ENCODE measurements at places on chromosomes 3 and 15.

GRCh38 chr15:61639491-61639890 lies 410.4 kb upstream of the RORA start:
- DNase-seq = no peak

- no peak for DNase-seq
These were observed 90.1 kb upstream of the RGMA start for GRCh38 chr15:93179072-93179471.

GRCh38 chr3:196398782-196399181 lies 33.4 kb downstream of the UBXN7 start:
- DNase-seq = no peak

- DNase-seq = no peak
These were observed 47.8 kb downstream of the ACAA1 start for GRCh38 chr3:38089163-38089562.

- no peak for DNase-seq
These were observed 18.7 kb upstream of the MASP1 start for GRCh38 chr3:187310226-187310625.

DNA sequence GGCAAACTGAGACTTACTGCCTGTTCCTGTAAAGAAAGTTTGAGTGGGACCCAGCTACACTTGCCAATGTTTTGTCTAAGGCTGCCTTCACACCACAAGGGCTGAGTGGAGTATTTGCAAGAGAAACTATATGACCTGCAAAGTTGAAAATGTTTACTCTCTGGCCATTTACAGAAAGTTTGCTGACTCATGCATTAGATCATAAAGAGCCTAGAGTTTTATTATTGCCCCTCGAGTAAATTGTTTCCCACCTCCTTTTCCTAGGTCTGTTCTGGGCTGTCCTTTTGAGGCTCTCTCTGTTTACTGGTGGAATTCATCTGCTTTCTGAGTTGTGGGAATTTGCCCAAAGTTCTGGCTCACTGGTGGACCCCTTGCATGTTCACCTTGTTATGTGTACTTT lies 6.7 kb upstream of the PROK2 start:
- no peak for DNase-seq

- DNase-seq = no peak
These were observed 372.5 kb upstream of the CFAP20DC start for GRCh38 chr3:59422312-59422711.

DNA sequence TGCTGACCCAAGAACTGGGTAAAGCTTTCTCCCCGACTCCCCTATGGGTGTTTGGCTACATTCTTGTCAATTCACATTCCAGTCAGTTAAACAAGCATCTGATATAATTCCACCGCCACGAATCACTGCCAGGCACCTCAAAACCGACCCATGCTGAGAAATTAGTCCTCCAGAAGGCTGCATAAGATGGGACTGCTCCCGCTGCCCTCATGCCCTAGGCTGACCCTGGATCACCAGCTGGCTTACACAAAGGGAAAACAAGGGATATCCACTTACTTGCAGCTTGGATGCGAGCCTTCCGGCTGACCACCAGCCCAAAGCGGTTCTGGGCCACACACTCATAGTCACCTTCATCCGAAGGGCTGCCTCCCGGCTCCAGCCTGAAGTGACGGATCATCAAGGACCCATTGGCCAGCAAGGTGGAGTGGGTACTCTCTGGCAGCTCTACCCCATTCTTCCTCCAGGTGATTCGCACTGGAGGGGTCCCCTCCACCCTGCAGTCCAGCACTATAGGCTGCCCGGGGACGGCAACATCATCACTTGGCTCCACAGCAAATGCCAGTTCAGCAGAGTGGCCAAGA lies 2.9 kb downstream of the IGDCC3 start:
- DNase-seq = no peak

DNA sequence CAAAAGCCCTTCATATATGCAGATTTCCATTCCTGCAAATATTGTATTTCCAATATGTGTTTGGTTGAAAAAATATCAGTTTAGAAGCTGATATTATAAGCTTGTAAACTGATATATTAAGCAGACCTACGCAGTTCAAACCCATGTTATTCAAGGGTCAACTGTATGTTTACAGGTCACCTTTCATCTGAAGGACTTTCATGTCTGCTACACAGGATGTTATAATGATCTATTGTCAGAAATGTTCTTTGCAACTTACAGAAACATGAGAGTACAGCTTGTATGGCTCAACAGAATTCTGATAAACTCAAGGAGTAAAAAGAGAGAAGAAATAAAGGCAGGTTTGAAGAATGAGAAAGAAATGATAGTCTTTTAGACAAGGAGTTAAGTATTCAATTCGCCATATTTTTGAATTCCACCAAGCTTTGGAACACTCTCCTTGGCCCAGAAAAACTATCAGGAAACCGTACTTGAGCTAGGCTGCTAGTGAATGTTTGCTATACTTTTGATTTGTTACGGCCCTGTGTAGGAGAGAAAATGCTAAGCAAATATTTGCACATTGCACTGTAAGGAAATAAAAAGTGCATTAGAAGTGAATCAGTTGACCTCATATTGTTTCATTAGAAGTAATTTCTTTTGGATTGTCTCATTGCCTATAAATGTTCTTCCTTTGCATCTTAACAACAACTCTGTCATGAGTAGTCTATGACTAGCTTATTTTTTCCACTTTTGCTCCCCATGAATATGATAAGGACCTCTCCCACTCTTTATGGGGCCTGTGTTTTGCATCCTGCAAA lies 81.2 kb downstream of the NEK11 start:
- DNase-seq = no peak

- no peak for DNase-seq
These were observed 48.3 kb downstream of the SERP1 start for GRCh38 chr3:150497956-150498355.

- no peak for DNase-seq
These were observed 15.8 kb upstream of the SOX2 start for GRCh38 chr3:181695661-181696491.

DNA sequence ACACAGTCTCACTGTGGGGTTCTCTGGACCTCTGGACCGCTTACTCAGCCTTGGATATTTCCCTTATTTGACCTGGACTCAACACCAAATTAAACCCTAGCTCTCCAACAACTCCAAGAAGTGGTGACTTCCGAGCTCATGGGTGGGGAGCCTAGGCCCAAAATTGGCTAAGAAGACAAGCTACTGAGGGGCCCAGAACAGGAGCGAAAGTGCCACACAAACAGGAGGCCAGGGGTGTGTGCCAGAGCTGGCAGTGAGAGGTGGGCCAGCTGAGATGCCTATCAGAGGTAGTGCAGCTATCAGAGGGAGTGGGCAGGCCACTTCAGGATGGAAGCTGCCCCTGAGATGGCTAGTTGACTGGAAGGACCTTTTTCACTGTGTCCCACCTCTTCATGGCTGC lies 151.1 kb upstream of the PRR20G start:
- no peak for DNase-seq

- no peak for DNase-seq
These were observed 164.0 kb downstream of the ROBO2 start for GRCh38 chr3:77203851-77204250.

GRCh38 chr3:183255348-183255730 lies 2.3 kb downstream of the B3GNT5 start:
- no peak for DNase-seq

DNA sequence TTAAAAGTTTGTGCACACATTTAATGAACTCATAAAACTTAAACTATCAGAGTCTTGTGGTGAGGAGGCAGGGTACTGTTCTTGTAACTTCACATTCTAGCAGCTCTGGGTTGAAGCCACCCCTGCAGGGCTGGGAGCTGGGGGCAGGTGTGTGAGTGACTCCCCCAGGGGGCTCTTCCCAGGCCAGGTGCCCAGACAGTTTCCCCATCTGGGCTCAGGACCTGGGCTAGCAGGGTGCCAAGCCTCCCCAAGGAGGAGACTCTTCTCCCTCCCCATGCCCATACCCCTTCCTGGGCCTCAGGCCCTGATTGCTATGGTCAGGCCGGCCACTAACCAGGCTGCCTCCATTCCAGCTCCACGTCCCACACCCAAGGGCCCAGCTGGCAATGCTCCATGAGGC lies 22.0 kb upstream of the CHCHD6 start:
- DNase-seq = no peak

- DNase-seq = no peak
These were observed 12.6 kb downstream of the LIMD1 start for GRCh38 chr3:45606991-45607712.

DNA sequence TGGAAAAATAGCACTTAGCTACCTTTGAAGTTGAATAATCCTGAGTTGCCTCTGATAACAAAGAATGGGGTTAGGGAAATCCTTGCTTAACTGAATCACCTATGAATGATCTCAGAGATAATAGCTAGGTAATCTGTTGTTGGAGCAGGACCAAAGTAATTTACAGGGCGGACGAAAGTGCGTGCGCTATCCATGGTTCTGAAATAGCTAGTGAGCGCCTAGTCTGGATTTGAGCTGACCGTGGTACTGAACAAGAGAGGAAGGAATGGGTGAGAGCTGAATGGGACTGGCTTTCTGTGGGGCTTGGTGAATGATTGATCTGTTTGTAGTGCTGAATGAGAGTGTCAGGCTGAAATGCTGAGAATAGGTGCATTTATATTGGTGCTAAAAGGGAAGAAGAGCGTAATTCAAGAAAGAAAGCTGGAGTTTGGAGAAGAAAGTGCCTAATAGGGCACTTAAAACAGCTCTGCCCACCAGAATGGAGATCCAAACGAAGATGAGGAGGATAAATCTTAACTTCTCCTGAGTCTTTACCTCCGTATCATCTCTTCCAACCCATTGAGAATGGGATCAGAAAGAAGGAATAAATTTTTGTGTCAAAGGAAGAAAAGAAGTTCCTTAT lies 10.1 kb downstream of the SCN10A start:
- peak; percentile 10 for DNase-seq

DNA sequence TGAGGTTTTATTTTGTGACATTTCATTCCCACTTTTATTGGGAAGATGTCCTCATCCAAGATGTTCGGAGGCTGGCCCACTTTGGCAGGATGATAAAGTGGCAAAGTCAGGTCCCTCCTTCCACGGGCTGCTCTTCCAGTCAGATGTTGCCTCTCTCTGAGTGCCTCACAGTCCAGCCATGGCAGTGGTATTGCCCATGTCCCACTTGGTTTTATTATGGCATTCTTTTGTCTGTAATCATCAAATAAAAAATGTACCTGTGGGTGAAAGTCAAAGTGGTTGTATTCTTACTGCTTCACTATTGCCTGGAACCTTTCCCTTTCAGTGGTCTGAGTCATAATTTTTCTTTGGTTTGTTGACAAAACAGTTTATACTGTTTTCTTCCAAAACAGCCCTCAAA lies 20.2 kb downstream of the ARNT2 start:
- no peak for DNase-seq

DNA sequence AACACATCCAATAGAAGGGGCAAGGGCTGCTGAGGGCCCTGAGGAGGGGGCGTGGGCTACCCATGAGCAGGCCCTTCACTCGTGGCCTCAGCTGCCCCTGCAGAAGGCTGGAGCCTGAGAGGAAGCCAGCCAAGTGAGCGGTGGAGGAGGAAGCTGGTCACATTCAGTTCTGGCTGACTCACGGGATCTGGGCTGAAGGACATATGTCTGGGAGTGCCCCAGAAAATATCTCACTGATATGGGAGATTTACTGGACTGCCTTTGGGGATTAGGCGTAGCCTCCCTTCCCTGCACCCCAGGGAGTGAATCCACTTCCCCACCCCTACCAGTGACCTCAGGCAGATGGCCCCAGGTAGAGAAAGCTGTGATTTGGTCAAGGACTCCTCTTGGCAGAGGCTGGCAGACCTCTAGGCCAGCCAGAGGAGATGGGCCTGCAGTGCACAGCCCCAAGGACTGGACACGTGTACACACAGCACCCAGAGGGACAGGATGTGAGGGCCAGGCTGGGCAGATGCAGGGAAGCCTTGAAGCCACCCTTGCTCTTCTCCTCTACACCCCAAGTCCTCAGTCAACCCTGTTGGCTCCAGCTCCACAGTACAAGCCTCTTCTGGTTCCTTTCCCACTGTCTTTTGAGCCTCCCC lies 14.2 kb upstream of the ANKDD1A start:
- no peak for DNase-seq

DNA sequence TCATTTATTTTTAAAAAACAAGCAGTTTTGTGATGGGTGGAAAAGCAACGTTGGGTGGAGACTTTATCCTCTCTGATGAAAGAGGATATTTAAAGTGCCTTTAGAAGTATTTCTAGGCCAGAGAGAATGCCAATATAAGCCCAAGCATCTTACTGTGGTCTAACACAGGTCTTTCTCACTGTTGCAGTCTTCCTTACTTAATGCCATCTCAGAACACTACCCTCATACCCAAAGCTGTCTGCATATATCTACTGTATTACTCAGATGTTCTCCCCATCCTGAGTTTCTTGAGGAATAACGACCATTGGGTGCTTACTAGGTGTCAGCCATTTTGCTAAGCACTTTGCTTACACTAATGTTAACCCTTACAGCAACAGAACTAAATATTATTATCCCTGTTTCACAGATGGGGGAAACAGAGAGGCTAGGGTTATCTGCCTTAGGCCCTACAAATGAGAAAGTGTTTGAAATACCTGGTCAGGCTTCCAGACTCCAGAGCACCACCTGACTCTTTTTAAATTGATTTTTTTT lies 29.8 kb upstream of the EBLN2 start:
- no peak for DNase-seq

- no peak for DNase-seq
These were observed 590 bp upstream of the ITGA11 start for GRCh38 chr15:68432441-68433064.

- DNase-seq = no peak
These were observed 49.3 kb downstream of the CEP152 start for GRCh38 chr15:48761393-48762158.

DNA sequence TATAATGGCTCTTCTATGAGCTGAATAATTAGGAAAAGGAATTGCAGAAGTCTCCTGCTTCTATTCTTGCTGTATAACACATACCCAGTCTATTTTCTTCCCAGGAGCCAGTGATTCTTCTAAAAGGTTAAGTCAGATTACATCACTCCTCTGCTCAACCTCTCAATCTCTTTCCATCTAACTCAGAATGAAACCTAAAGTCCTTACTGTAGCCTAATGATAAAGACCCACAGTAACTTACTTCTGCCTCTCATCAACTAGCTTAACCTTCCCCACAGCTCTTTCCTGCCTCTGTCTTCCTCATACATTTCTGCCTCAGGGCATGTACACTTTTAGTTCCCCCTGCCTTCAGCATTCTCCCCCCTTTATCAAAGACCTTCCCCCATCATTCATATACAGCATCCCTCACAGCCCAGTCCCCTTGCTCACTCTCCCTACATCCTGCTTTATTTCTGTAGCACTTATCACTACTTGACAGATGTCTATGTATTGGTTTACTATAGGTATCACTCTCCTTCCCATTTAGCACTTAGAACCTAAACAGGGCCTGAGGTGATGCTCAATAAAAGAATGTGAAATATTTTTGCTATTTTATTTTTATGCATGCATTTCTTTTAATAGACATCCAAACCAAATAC lies 28.5 kb upstream of the CMTM6 start:
- DNase-seq = no peak

Data from activated naive CD4-positive, alpha-beta T cell treated with Interleukin-2 at 50 U/mL for 16 hours (primary cell).